NCI-H1417 treated with DMSO at 0.1 percent for 48 hours (cell line): ENCODE measurements at places on chromosomes 7 and 10.

GRCh38 chr10:82811621-82812020, 936.6 kb downstream of the NRG3 start:
- no peak for DNase-seq

DNA sequence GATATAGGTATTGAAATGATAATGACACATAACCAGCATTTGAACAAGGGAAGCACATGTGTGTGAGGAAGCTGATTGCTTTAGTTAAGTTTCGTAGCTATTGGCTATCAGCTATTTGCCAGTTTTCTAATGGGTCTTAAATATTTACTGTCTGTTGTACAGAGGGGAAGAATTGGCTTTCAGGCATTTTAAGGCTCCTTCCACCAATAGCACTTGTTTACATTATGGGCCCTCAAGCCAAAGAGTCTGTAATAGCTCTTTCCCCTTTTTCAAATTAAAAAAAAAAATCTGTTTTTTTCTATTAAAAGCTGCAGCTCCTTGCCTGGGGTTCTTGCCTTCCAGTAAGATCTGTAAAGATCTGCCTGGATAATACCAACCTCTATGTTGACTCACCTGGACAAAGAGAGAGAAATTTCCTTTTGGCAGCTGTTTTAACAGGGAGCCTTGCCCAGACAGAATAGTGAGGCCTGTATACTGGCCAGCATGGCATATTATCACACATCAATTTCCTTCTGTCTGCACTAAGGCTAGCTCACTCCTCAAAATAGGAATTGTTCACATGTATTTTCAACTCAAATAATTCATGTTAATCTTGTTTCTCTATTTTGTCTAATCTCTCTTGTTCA, 104.7 kb upstream of the LRGUK start:
- peak; percentile 85 for DNase-seq

GRCh38 chr7:97116308-97116707, 1.2 kb upstream of the SDHAF3 start:
- DNase-seq, result no peak

- DNase-seq, result no peak
These were observed 682.1 kb upstream of the NRP1 start for GRCh38 chr10:34016576-34016975.

GRCh38 chr7:139855498-139856270, 26.6 kb downstream of the TBXAS1 start:
- DNase-seq, result no peak

DNA sequence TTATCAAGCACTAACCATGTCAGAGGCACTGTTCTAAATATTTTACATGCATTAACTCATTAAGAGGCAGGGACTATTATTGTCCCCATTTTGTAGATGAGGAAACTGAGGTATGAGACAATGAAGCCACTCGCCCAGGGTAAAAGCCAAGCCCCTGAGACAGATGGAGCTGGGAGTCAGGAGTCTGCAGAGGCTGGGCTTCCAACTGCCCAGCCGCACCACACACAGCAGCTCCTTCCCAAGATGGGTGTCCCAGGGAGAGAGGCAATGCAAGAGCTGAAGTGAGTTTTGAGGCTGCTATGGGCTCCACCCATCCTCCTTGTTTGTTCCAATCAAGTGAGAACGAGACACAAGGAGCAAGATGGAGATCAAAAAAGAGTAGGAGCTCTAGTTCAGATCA, 244.2 kb downstream of the KCNMA1 start:
- no peak for DNase-seq

DNA sequence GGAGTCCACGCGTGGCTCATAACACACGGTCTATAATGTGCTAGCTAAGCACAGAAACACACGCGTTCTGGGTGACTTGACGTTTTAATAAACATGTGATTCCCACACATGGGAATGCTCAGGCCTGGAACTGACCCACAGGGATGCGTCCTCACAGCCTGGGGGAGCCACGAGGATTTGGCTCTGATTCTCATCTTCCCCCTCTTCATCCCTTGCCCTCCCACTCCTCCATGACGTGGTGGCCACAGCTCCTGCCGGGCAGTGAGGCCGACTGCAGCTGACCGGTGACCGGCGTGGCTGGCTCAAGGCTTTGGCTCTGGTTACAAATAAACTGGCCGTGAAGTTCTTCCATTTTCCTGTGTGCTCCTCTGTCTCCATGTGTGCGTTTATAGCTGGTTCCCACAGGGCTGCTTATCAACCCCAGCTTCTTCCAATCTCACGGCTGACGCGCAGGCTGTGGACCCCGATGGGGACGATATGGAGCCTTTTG, 40.9 kb upstream of the KLF6 start:
- DNase-seq, result no peak

DNA sequence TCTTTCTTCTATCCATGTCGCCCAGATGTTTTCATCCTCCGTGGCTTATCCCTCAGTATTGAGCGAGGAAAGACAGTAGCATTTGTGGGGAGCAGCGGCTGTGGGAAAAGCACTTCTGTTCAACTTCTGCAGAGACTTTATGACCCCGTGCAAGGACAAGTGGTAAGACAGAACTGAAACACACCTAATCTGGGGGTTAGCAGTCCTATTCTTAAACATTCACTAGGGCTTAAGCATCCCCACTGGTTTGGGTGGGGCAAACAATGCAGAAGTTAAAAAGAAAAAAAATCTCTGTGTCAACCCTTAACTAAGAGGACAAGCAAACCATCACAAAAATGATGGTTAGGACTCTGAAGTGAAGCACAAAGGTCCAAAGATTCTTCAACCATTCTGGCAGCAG, 43.8 kb downstream of the SP8 start:
- no peak for DNase-seq

DNA sequence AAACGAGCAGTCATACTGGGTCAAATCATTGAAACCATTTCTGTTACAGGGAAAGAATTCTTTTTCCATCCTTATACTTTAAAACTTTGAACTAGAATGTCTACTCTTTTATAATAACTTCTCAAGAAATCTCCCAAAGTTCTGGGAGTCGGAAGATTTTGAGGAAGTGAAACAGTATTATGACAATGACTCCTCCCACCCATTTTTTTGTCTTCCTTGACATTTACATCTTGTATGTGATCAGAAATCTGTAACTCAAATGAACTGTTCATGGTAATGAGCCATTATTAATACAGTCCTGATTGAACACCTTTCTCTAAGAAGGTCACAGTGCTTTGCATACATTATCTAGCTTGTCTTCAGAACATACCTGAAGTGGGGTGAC, 227.4 kb downstream of the CELF2 start:
- DNase-seq, result no peak

- no peak for DNase-seq
These were observed 1.8 kb downstream of the ALOX5 start for GRCh38 chr10:45375716-45376231.

DNA sequence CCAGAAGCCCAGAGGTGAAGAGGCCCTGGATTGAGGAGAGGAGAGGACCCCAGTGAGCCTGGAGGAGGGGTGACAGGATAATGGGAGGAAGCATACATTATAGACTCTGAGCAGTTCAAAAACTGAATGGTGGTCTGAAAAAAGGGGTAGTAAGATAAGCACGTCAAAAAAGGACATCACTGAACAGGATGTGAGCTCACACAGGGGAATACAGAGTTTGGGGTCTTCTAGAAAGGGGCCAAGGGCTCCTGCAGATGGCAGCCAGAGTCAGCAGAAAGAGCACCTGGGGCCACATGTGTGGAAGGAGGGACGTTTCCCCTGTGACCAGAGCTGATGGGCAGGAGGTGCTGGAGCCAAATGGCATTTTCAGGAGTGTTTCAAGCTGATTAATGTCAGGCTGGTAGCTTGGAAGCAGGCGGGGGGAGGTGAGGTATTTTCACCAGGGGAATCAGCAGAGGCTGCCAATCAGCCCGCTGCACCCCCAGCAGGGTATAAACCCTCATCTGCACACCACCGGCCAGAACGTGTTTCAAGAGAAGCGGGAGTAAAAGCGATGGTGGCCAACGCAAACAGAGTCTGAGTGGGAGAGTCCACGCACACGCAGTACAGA, 85.8 kb downstream of the TNS3 start:
- no peak for DNase-seq

- no peak for DNase-seq
These were observed 515.8 kb upstream of the AKR1E2 start for GRCh38 chr10:4310172-4310571.

DNA sequence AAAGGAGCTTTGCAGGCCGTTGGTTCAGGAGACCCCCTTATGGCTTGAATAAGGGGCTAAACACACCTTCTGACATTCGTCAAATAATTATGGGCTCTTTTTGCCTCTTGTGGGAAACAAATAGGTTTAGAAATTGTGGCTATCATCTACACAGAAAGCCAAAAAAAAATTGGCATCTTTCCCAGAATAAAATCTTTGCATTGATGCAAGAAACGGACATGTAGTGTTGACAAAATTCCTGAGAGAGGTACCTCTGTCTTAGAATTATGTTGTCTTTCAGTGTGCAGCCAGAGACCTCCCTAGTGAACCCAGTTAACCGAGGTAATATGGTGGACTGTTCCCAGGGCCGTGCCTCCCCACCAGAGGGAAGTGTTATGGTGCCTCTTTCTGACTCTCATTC, 283.9 kb downstream of the SDHAF3 start:
- DNase-seq, result no peak

DNA sequence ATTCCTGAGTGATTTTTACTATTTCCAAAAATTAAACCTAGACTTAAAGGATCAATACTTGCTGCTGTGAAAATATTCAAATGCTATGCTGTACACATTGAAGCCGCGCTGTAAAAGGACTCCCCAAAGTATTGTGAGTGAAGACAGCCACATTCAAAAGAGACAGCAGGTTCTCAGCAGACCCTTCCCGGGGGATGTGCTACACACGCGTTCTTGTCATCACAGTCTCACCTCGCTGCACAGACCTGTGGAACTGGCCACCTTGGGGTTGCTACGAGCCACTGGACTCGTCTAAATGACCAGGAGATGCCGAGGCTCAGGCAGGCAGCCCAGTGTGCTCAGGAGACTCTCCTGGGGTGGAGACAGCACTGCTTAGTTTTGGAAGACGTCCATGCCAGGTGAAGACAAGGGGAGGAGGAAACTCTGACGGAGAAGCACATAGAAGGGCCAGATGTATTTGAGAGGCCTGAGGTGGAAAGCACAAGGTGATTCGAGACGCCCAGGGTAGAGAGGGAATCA, 367.7 kb upstream of the SHH start:
- no peak for DNase-seq

DNA sequence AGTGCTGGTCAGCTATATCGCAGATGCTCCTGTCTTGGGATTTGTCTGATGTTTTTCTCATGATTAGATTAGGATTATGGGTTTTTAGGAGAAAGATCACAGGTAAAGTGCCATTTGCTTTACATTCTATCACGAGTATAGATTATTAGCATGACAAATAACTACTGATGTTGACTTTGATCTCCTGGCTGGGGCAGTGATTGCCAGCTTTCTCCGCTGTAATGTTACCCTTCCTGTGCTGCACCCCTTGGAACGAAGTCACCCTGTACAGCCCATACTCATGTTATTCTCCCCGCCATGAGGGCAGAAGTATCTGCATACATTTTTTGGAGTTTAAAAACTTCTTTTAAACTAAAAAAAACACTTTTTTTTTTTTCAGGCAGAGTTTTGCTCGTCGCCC, 10.8 kb upstream of the CLDN4 start:
- no peak for DNase-seq

DNA sequence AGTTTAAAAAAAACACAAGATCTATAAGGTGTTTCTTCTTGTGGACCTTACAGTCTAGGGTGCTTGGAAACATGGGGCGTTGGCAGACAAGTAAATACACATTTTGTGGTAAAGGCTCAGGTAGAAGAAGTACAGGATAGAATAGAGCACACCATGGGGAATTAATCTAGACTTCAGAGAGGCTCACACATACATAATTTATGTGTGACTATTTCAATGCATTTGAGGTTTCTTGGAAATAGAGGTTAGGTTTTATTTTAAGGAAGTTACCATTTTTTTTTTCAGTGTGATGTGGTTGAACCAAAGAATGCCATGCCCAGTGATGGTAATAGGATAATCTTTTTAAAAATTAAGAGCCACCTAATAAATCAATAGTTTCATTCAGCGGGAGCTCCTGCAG, 12.8 kb downstream of the CFTR start:
- no peak for DNase-seq

- no peak for DNase-seq
These were observed 411.6 kb downstream of the NEBL start for GRCh38 chr10:20485554-20485953.

GRCh38 chr10:124138883-124139348, 45.5 kb upstream of the CHST15 start:
- DNase-seq, result no peak

DNA sequence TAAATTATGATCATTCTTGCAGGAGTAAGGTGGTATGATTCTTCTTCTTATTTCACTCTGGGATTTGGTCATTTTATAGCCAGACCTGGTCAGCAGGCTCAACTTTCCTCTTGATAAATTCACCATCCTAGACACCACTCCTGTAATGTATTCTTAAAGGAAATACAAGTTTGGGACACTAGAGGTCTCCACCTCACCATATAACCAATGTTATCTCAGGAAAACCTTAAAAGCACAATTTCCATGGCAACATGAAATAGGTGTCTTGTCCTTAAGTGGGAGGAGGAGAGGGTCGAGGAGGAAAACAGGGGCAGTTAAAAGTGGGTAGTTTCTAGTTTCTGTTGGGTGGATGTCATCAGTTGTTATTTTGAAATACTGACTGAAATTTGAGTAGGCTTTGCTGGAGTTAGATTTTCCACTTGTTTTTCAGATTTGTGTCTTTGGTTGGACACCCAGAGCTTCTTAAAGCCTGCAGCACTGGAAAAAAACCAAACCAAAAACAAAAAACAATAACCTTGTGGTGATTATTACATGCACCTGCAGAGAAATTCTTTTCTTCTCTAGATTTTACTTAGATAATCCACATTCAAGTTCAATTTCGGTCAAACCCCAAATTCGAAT, 163.1 kb downstream of the PRKCQ start:
- DNase-seq, result no peak

GRCh38 chr10:10333622-10334021, 684.0 kb upstream of the CELF2 start:
- DNase-seq, result no peak

DNA sequence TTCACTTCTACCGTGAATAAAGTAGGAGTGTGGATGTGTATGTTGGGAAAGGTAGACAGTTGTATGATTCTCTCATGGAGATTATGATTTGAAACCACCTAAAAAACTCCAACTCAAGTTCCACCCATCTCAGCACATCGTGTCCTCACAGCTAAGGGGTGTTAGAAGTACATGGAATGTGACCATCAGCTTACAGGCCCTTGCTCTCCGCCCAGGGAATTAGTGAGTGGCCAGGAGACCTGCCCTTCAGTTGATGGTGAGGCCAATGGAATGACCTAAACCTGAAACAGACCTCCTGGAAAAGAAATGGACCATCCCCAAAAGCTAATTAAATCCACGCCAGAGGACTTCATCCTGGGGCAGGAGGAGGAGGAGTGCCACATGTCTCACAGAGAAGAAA, 2.1 kb upstream of the WNT2 start:
- no peak for DNase-seq

GRCh38 chr7:47430422-47430821, 151.5 kb downstream of the TNS3 start:
- no peak for DNase-seq

GRCh38 chr7:6530626-6531491, 20.4 kb downstream of the GRID2IP start:
- DNase-seq, result no peak

DNA sequence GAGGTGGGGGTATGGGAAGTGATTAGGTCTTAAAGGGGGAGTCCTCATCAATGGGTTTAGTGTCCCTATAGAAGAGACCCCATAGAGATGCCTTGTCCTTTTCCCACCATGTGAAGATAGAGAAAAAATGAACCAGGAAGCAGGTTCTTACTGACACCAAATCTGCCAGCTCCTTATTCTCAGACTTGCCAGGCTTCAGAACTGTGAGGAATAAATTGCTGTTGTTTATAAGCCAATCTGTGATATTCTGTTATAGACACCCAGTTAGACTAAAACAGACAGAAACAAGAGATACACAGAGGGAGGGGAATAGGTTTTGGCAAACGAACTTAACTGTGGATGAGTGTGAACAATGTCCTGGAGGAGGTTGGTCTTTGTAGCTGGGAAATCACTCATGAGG, 381.4 kb downstream of the ADRA2A start:
- DNase-seq, result no peak
